ENCODE measurements at places on chromosomes 16 and 17.
A peak's percentile ranks its signal among the peaks of the same experiment; 100 is the strongest.

GRCh38 chr17:81666092-81666341, 388 bp downstream of the OXLD1 start:
- DNase-seq = no peak

GRCh38 chr16:13940397-13940933, 20.5 kb downstream of the ERCC4 start:
- no peak for DNase-seq

- DNase-seq = no peak
Observed at GRCh38 chr16:22813948-22814710, at the start of gene HS3ST2. HS3ST2 (plus strand) TSS chr16:22814162; CDS start chr16:22814611, 449 bp downstream.

DNA sequence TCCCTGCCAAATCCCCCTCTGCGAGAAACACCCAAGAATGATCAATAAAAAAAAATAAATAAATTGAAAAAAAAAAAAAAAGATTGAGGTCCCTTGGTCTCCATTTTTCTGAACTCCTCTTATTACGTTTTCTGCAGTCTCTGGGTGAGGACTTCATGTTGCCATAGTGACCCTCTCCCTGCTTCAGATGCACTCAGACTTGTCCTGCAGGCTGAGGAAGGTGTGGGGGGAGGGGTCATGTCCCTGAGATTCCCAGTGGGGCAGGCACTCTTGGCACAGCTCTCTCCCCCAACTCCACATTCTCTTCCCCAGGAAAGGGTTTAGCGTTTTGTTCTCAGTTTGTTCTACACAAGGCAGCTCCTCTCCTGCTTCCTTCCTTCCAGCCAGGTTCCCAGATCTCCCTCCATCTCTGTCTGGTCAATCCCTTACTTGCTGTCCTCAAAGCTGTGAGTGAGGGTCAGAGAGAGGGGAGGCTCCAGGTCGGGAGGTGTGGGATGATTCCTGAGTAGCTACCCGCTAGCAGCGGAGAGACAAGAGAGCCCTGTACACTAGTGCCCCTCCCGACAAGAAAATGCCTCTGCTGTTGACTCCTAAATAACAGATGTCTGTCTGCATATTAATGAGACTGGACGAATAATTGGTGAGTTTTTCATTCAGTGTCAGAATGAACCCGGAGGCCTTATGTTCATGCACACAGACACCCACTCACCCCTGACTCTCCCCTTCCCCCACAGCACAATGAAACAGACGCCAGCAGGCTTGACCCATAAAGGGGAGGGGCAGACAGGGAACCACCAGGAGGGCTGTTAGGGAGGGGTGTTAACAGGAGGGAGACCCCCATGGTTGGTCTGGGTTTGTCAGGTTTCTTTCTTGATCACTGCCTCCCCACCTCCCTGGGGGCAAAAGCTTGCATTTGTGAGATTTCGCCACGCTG, 9.2 kb downstream of the RND2 start:
- peak; percentile 76 for DNase-seq

DNA sequence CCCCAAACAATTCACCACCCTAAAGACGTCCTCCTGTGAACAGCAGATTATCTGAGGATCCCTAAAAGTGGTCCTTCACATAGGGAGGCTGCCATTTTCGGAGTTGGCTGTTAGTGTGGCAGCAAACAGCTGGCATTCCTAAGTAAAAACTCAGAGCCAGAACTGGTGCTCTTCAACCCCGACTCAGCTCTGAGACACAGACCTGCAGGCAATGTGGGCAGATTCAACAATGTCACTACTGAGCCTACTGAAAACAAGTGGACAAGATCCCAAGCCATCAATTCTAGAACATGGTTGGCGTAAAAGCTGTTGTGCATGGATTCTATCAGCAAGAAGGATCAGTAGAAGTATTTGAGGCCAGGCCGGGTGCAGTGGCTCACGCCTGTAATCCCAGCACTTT, 247.2 kb downstream of the NTN1 start:
- DNase-seq = no peak

- no peak for DNase-seq
Observed at GRCh38 chr16:55832773-55833691, at the start of gene CES1. CES1 (minus strand) TSS chr16:55833096; CDS start chr16:55833055, 41 bp downstream.

DNA sequence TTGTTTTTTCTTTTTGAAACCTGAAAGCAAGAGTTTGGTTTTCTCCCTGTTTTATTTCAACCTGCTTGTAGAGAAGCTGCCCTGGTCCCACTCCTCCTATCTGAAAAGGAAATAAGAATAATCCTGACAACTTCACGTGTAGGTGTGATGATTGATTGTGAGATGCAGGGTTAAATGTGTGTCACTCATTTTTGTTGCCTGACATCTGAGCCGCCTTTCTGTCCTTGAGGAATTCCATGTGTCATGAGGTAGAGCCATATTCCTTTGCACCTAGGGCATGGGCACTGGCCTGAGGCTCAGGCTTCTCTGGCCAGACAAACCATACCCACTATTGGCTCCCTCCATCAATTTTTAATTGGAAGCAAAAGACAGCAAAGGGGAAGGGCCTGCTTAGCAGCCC, 10.2 kb upstream of the SMPD3 start:
- DNase-seq = no peak
